ENCODE measurements at places on chromosomes 5 and 9.

GRCh38 chr9:30900706-30901105, 1483.7 kb upstream of the ACO1 start:
- DNase-seq = no peak

GRCh38 chr5:53359916-53360517, 120.4 kb upstream of the FST start:
- DNase-seq = no peak

DNA sequence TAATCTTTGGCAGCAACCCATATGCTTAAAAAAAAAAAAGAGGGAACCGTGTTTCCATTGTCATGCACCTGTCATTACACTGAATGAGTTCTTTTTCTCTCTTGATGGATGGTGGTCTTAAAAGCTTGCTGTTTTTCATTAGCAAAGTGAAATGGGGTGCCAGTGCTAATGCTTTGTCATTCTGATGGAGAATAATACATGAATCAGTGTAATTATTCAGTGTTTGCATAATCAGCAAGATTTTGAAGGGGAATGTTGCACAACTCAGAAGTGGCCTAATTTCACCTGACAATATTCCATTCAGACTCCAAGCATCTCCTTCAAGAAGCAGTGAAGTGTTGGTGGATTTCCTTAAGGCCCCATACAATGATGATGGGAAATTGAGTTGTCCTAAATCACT, 38.1 kb downstream of the MAP1B start:
- no peak for DNase-seq

- no peak for DNase-seq
These were observed 585.8 kb downstream of the TLE4 start for GRCh38 chr9:80157561-80157983.

DNA sequence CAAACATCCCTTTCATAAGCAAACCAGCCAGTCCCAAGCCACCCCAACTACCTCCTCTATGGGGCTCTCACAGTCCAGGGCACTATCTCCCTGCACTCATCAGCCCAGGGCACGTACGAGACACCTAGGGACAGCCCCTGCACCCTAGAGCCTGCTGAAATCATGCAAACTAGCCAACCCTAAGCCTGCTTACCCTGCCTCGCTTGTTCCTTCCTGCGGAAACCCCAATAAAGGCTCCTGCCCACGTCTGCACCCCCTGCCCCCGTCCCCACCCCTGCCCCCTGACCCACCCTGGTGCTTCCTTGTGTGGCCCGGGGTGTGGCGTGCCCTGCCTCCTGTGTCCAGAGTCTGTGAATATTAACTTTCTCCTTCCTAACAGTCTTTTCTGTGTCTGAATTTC, 135.9 kb downstream of the GADD45G start:
- peak; percentile 84 for DNase-seq

GRCh38 chr9:83199240-83199639, 136.3 kb upstream of the RASEF start:
- no peak for DNase-seq

DNA sequence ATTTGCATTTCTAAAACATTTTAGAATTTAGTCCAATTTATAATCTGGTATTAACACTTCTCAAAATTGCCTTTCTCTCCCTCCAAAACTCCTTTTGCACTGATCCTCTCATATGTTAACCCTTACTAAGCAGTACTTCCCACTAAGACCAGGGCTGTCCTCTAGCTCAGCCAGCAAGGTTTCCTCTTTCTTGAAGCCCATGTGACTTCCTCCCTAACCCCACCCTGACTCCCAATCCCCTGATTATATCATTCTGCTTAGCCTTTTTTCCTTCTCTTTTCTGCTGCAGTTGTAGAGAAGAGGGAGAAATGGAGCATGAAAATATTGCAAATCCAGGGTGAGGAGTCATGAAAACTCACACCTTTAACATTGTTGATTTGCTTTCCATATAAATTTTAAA, 241.7 kb downstream of the MCTP1 start:
- no peak for DNase-seq

All from spleen (tissue), 13 donors.